DND-41 (cell line): ENCODE measurements at places on chromosomes 1 and 21.
A peak's percentile ranks its signal among the peaks of the same experiment; 100 is the strongest.

DNA sequence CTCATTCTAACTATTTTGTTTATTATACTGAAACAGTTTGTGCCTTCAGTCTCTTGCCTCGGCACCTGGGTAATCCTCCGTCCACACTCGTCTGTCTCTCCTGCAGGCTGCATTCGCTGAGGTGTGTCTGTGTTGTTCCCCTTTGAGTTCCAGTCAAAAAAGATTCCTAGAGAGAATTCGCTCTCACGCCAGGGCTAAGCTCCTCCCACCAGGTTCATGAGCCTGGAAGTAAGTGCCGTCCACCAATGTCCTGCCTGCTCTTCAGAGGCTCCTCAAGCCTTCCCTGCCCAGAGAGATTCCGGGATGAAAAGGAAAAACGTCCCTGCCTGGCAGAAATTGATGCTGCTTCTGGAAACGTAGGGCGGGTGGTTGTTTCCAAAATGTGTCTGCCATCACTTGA, 12.9 kb downstream of the KIAA2013 start:
- DNase-seq = no peak

DNA sequence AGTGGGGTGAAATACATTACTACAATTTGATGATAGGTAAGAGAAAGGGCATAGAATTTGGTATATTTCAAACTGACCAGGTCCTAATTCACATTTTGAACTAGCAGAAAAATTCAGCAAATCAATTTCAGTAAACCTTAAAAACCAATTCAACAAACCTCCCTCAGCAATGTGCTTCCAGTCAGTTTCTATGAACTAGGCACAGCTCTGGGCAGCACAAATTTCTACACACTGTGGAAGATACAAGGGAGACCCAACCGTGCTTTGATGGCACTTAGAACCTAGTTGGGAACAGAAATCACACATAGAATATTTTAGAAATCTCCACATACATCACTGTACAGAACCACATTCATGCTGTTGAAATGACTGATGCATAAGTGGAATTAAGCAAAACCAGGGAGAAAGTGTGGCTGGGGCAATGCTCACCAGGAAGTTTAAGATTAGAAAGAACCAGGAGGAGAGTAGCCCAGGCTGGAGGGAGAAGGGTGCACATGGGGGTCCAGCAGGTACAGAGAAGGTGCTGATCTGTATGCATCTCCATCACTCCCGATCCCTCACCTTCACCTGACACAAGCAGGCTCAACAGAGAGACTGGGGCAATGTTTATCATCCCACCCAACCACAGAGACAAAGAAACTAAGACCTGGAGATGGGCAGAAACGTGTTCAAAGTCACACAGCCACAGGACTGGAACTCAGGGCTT, 14.8 kb downstream of the C1orf226 start:
- DNase-seq = no peak

DNA sequence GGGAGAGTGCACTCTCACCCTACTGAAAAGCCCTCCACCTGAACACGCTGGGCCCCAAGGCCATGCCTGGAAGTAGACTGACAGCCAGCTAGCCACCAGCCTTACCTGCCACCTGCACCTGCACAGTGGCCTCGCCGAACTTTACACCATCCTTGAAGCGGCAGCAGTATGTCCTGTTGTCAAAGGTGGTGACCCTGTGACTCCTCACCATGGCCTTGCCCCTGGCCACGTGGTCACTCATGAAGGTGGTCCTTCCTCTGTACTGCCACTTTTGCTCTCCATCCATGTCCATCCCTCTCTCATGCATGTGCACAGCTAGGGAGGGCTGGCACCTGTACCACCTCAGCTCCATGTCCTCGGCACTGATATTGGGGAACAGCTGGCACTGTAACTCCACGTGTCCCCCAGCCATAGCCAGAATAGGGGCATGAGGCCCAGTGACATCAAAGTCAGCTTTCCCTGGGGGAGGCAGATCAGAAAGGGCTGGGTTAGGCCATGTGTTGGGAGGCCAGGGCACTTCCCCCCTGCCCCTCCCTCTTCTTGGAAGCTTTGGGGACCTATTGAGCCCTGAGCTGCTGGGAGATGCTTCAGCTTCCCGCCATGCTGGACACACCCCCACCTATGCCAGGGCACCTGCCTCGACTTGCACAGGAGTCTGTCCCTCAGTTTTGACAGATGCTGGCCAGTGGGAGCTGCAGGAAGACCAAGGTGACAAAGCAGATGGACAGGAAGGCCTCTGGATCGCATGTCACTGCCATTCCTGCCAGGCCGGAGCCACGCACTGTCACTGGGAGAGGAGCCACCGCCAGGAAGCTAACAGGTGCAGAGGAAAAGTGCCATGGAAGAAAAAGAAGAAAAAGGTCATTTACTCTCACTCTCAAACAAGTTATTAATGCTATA, 24.6 kb downstream of the RNF187 start:
- DNase-seq = no peak

- no peak for DNase-seq
These were observed 35.5 kb downstream of the MAN1C1 start for GRCh38 chr1:25651824-25652741.

GRCh38 chr1:215141460-215141859, 58.9 kb downstream of the KCNK2 start:
- DNase-seq = no peak

DNA sequence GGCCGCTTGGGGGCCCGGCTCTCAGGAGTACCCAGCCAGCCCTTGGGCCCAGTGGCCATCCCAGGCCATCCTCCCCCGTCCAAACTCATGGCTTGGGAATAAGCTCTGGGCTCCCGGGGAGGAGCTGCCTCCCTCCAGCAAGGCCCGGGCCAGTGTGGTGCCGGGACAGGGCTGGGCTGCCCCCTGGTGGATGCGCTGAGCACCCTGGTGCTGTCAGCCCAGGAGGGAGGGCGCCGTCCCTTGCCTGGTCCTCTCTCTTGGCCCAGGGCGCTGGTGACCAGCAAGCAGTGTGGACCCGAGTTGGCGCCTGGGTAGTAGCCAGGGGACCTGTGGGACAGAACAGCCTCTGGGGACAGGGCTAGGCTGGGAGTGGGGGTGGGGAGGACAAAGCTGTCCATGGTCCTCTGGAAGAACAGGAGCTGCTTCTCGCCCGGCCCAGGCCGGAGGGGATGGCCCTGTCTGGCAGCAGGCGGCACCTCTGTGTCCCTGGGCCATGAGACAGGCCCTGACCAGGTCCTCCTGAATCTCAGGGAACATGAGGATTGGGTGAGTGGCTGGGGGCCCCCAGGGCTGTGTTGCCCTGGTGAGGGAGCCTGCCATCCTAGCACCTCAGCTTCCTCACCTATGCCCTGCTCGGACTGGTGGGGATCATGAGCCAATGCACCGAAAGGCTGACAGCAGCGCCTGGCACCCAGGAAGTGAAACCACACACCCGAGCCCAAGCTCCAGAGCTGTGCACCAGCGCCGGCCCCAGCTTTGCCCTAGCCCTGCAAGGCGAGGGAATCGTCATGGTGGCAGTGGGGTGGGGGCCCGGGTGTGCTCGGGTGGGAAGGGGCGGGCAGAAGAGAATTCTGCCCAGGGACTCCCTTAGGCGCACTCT, 9.4 kb downstream of the MORN1 start:
- DNase-seq = peak; percentile 73

DNA sequence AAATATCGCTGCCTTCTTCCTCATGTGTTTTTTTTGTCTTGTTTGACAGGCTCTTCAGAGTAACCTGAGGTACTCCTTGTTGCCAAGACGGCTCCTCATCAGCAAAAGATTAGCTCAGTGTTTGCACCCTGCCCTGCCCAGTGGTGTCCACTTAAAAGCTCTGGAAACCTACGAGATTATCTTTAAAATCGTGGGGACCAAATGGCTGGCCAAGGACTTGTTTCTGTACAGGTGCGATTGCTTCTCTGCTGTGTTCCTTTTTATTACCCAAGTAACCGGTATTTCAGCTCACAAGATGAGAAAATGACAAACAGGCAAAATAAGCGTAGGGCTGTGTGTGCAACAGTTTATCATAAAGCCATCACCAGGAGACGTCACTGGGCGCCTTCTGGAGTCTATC, 42.4 kb downstream of the DOP1B start:
- no peak for DNase-seq

DNA sequence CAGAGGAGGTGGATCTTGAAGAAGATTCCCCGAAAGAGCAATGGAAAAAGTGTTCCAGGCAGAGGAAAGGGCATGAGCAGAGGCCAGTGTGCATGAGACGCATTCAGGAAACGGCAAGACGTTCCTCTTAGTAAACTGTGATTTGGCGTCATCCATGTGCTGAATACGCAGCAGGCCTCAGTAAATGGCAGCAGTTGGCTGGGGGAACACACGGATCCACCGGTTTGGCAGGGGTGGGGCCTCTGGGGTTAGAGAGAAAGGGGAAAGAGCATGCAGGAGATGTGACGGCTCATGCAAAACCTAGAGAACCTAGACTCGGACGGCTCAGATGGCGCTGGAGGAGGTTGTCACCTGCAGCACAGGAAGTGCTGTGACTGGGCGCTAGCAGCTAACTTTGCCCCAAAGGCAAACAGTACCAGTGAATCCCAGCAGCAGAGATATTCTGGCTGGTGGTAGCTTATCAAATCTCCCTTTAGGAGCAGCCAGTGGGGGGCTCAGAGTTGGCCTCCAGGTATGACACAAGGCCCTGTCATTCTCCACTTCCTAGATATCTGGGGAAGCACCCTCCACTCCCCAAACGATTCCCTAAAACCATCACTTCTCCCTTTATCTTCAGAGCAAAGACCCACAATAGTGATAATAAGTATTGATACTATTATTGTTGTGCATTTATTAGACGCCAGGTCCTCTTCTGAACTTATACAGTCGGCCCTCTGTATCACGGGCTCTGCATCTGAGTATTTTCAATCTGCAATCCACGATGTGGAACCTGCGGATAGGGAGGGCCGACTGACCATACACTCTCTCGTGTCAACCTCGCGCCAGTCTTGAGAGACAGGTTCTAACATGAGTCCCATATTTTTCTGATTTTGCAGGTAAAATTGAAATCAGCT, 7.6 kb downstream of the LAPTM5 start:
- peak; percentile 47 for DNase-seq

DNA sequence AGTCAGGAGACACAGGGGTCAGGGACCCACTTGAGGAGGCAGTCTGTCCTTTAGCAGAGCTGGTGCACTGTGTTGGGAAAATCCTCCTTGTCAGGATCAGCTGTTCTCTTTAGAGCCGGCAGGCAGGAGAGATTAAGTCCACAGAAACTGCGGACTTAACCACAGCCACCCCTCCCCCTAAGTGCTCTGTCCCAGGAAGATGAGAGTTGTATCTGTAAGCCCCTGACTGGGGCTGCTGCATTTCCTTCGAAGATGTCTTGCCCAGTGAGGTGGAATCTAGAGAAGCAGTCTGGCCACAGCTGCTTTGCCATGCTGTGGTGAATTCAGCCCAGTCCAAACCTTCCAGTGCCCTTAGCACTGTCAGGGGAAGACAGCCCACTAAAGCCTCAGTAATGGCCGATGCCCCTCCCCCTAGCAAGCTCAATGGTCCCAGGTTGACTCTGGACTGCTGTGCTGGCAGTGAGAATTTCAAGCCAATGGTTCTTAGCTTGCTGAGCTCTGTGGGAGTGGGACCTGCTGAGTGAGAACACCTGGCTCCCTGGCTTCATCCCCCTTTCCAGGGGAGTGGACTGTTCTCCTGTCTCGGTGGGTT, 172.8 kb downstream of the ST6GALNAC3 start:
- DNase-seq = no peak

GRCh38 chr21:20814090-20814489, 184.1 kb upstream of the NCAM2 start:
- no peak for DNase-seq

GRCh38 chr1:65166572-65167305, 18.7 kb downstream of the AK4 start:
- no peak for DNase-seq

- no peak for DNase-seq
These were observed 1.0 kb downstream of the DNAJB4 start for GRCh38 chr1:78005755-78006154.

DNA sequence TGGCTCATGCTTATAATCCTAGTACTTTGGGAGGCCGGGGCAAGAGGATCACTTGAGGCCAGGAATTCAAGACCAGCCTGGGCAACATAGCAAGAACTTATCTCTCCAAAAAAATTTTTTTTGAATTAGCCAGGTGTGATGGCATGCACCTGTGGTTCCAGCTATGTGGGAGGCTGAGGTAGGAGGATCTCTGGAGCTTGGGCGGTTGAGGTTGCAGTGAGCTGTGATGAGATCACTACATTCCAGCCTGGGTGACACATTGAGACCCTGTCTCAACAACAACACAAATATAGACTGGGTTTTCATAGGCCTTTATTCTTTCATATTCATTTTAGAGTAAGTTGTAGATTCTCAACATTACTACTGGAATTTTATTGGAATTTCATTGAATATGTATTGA, 12.8 kb downstream of the MED18 start:
- DNase-seq = no peak

GRCh38 chr21:35606146-35606545, 454.2 kb downstream of the SETD4 start:
- DNase-seq = no peak

DNA sequence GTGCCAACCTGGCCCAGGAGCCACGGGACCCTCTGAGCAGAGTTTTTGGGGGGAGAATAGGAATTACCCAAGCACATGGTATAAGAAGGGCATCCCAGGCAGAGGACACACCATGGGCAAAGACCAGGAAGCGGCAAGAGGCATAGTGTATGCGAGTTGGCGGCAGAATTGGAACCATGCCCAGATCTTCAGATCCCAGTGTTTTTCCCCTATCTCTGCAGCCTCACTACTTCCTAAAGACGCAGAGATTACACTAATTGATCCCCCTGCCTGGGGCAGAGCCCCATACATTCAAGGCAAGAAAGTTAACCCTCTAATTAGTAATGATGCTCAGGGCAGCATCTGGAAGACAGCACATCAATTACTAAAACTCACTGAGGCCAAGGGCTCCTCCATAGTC, 48.2 kb downstream of the SYT2 start:
- no peak for DNase-seq

DNA sequence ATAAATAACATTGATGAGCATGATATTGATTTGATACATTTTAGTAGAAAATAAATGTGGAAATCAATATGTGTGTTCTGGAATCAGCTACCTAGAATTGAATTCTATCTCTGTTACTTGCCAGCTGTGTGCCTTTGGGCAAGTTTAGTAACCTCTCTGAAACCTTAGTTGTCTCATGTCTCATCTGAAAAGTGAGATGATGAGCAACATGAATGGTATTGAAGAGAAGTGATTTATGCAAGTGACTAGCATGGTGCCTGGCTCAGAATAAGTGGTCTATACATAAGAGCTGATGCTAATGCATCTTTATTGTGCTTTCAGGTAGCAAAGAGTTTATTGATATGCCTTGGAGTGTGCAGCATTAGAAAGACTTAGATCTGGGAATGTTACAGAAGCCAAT, 383.3 kb downstream of the PRDM2 start:
- no peak for DNase-seq

DNA sequence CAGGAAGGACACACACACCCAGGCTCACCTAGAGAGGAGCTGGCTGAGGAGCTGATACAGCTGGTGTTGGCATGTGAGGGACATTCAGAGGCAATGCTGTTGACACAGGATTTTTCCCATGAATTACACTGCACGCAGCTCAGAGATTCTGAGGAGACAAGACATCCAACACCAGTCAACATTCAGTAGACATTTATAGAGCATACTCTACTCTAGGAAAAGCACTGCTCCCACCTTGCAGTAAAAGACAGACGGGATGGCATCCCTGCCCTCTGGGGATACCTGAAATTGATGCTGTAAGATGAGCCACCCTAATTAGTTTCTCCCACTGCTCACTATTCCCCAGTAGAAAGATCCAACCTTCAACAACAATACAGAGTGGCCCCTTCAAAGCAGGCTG, 5.1 kb downstream of the LYPD8 start:
- DNase-seq = no peak

GRCh38 chr1:171422511-171422910, 62.8 kb upstream of the PRRC2C start:
- DNase-seq = no peak
